Astrocyte (in vitro differentiated cells and primary cell): ENCODE measurements at places on chromosomes 7 and 10.

- no peak for DNase-seq
Observed at GRCh38 chr10:24569828-24570657, 153.6 kb downstream of the ARHGAP21 start.

GRCh38 chr10:31708046-31708445 is 220.6 kb downstream of the ARHGAP12 start:
- no peak for DNase-seq

- DNase-seq, result no peak
Observed at GRCh38 chr10:15690031-15690430, 29.7 kb downstream of the ITGA8 start.

- DNase-seq, result no peak
Observed at GRCh38 chr7:16914771-16915170, 33.0 kb upstream of the AGR3 start.

DNA sequence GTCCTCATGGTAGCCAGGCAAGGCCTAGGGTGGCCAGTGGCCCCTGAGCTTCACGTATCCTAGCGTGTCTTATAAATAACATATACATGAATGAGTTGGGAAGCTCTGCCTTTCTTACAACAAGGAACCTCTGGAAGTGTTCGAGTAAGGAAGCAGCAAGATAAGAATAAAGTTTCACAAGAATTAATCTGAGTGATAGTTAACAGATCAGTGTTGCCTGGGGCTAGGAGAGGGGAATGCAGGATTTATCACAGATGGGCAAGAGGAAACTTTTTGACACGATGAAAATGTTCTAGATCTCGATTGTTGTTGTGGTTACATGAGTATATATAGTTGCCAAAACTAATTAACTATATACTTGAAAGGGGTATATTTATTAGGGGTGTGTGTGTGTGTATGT is 74.2 kb downstream of the TSPAN12 start:
- DNase-seq, result no peak

DNA sequence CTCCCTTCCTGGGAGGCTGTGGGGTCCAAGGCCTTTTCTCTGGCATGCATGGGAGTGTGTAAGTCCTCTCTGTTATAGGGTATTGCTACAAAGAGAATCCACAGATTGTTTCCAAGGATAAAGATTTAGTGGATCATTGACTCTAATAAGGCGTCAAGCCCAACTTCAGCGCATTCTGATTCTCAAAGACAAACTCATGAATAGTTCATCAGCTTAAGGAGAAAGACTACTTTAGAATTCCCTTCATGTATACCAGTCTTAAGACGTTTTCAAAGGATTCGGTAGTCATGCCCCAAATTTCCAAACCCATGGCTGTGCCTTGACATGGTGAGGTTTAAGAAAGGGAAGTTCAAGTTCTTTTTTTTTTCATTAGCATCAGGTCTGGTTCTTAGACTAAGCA is 46.6 kb upstream of the ABLIM1 start:
- DNase-seq, result no peak

DNA sequence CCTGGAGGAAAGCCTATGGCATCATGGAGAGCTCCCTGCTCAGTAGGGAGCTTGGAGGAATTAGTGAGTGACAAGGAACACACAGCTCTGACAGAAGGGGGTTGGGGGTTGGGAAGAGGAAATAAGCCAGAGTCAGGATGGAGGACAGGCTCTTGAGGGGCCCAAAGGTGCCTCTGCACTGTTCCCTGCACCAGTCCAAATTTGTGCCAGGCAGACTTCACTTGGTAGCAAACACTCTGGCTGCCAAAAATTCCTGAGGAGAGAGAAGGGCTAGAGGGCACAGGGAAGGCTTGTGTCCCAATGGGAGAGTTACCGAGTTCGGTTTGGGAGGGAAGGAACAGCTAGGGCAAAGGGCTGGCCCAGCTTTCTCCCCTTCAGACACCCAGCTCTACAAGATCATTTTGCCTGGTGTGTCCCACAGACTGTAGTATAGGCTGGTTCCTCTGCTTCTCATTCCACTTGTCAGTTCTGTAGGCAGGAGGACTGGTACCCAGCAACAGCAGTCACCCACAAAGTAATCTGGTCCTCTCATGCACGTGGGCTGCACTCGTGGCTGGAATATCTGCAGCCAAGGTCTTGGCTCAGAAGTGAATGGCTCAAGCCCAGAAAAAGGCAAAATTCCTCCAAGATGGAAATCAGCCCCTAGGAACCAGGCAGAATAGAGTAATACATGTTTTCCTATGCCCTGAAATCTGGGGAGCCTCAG is 8.0 kb upstream of the KCNIP2 start:
- DNase-seq, result peak; percentile 48

- DNase-seq, result no peak
Observed at GRCh38 chr10:79210672-79211071, 136.6 kb upstream of the PPIF start.

GRCh38 chr7:32253299-32253698 is 183.1 kb upstream of the PDE1C start:
- DNase-seq, result no peak

- DNase-seq, result no peak
Observed at GRCh38 chr7:17654940-17655339, 285.4 kb downstream of the SNX13 start.

- no peak for DNase-seq
Observed at GRCh38 chr10:96311180-96311715, 7.0 kb downstream of the DNTT start.

- no peak for DNase-seq
Observed at GRCh38 chr7:135886345-135887132, 90.6 kb downstream of the MTPN start.

DNA sequence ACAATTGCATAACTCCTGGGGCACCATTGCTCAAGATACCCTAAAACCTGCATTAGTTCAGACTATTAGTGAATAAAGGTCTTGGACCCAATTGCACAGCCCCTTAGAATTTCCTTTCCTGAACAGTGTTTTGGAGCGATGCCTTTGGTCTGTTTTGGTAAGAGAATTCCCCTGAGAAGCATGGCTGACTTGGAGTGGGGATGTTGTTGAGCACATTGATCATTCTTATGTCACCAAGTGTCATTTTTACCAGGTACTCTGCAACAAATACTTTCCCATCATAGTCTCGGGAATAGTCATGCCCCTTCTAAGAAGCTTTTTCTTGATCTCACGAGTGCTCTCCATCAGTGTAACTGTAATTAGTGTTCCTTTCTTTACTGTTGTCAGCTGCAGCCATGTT is 229.7 kb downstream of the GFRA1 start:
- DNase-seq, result no peak

GRCh38 chr7:29278337-29279069 is 83.9 kb downstream of the CHN2 start:
- no peak for DNase-seq

- DNase-seq, result peak; percentile 61
Observed at GRCh38 chr7:106022193-106022821, 59.2 kb downstream of the CDHR3 start.

DNA sequence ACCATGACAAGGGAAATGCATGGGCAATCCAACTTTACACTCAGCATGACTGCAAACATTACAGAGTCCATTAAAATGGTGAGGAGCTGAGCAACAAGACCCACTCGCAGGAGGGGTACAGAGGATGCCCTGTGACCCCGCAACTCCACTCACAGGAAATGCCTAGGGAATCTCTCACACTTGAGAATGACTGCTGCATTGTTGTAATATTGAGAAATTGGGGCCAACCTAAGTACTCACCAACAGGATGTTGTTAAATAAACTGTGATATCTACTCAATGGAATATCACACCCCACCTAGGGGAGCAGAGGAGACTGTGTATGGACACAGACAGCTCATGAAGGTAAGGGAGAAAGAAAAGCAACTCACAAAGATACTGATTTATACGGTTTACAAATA is 53.4 kb upstream of the CAMK2B start:
- DNase-seq, result peak; percentile 84

DNA sequence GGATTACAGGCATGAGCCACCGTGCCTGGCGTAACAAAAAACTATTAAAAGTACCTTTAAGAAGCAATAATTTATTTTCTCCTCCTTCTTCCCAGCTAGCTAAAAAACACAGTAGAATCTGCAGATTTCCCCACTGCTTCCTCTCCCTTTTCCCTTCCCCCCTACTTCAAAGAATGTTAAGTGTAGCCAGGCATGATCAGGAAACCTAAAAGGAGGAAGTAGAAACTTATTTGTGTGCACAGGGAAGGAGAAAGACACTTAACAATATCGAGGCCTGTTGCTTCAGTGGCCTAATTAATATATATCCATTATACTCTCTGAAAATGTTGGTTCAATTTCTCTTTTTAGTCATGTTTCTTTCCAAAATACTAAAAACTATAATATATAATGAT is 127.7 kb downstream of the NRBF2 start:
- no peak for DNase-seq

DNA sequence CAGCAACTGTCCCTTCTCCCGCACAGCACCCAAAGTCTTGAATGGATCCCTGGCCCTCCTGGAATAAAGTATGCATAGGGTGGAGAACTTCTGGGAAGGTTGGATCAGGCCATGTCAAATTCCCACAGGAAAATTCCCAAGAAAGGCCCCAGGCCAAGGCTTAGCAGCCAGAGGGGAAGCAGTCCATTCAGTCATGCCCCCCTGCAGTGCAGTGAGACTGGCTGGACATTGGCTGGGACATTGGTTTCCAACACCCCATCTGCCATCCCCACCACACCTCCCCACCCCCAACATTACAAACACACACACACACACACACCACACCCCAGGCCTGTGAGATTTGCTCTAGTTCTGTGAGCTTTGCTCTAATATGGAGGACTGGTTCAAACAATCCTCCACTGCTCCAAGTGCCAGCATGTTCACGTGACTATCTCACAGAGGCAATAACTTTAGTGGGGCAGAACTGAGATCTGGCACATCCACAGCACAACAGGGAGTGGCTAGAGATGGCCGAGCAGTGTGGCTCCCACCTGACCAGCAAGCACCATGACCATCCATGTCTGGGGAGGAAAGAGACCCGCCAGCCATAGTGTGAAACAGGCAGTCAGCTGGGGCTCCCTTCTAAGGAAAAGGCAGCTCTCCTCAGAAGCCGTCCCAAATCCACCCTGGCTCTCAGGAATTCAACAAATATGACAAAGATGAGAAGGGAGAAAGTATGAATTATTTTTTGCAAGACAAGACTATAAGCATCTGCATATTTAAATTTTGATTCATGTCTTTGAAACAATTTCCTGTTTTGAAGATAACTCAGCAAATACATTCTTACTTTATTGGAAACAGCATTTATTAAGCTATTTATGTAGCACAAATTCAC is 6.7 kb upstream of the FAM170B start:
- DNase-seq, result no peak

- DNase-seq, result no peak
Observed at GRCh38 chr10:69752479-69752878, 49.2 kb upstream of the COL13A1 start.

- no peak for DNase-seq
Observed at GRCh38 chr7:23687011-23687410, 7.0 kb downstream of the FAM221A start.

- no peak for DNase-seq
Observed at GRCh38 chr10:116014326-116014725, 258.7 kb downstream of the GFRA1 start.

- DNase-seq, result no peak
Observed at GRCh38 chr10:79927111-79927828, 21.6 kb downstream of the SFTPD start.

DNA sequence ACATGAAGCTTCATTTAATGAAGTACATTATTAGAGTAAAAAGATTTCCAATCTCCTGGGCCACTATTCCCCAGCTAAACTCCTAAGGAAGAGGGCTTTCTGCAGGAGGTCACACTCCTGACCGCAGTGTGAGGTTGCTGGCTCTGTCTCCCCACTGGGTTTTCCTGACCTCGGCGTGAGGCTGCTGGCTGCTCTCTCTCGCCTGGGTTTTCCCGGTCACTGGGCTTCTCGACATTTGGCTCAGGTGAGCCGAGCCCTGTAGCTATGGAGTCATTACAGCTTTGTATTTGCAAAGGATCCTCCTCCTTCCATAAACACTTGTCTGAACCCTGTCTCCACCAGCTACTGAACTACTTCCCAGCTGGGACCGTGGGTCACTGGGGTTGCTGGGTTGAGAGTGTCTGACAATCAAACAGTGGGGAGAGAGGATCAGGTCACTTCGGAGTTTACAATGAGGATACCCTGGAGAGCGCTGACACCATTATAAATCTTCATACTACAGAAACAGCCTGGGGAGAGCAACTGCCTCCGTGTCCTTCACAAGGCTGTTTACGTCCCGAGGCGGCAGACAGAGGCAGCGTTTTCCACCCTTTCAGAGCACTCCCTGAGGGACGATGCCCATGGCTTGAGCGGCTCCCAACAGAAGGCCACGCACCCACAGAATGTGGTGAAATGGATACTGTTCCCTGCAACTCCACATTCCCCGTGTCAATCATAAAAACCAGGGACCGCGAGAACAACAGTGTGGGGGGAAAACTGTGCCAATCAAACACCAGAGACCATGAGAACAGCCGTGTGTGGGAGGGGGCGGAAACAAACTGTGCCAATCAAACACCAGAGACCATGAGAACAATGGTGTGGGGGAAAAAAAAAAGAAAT is 226.2 kb downstream of the ZMYND11 start:
- no peak for DNase-seq

DNA sequence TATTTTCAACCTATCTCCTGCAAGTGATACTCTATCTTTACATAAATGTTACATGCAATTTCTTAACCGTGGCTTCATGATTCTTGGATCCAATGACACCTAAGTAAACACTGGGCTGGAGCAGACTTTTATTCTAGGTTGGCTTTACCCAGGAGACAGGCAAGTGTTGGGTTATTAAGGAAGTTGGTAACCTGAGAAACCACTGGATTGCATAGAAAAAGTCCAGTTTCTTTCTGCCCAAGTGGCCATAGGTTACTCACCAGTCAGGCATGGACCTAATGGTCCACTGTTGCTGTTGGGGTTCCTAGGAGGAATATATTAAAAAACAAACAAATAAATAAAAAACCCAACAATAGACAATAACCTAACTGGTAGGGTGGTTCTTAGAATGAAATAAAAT is 112.8 kb downstream of the SEMA3D start:
- DNase-seq, result no peak

- no peak for DNase-seq
Observed at GRCh38 chr7:69751026-69751425, 152.8 kb downstream of the AUTS2 start.

DNA sequence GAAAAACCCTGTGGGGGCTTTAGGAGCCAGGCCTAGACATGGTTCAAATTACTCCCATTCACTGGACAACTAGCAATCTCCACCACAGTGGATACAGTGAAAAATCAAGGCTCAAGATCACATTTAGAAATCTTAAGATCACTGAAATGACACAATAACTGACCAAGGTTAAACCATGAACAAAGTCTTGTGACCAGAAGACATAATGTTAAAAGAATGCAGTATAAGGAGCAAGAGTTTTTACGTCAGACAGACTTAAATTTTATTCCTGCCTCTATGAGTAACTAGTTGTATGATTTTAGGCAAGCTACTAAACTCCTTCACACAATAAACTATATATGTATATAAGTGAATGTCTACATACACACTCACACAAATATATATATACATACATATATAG is 68.5 kb downstream of the MICU1 start:
- DNase-seq, result peak; percentile 65
